ENCODE measurements at places on chromosomes 6 and 20.
A peak's percentile ranks its signal among the peaks of the same experiment; 100 is the strongest.

DNA sequence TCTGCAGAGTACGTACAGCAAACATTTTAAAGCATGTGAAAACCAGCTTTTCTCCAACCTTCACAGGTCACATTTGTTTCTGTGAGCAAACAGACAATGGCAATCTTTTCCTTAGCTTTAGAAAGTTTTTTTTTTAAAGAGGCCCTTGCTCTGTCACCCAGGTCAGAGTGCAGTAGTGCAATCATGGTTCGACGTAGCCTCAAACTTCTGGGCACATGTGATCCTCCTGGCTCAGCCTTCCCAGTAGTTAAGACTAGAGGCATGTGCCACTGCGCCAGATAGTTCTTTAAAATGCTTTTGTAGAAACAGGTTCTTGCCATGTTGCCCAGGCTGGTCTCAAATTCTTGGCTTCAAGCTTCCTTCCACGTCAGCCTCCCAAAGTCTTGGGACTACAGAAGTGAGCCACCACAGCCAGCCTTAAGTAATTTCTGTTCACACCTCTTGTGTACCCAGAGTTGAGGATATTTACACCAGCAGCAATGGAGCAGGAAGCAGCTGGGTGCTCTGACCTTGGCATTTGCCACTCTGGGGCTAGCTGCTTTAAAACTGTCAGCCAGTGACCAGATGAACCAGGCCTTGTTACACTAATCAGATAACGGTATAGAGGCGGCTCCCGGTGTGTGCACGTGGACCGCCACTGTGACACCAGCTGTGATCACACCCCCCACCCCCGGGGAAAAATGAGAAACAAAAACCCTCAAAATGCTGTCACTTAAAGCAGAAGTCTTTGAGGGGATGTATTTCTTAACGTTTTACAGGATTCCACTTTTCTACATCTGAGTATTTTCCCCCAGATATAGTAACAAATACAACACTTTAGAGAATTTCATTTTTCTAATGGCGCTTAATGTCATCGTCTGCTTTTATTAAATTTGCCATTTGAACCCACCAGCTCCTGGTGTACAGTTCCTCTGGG, 71.3 kb downstream of the AKAP12 start:
- no peak for DNase-seq

DNA sequence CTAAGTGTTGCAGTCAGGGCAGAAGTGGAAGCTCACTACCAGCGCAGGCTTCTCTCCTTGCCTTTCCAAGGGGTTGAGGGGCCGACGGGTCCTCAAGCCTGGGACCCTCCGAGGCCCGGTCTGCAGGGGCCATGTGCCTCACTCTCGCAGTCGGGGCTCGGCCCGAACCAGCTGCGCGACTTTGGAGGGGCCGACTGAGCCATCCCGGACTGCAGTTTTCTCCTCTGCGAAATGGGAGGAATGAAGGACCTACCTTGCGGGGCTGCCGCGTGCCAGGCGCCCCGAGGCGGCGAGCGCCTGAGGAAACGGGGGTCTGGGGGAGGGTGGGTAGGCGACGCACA, 5.6 kb downstream of the LZTS3 start:
- no peak for DNase-seq

- DNase-seq: no peak
Observed at GRCh38 chr6:109795994-109796555, 105.0 kb downstream of the FIG4 start.

DNA sequence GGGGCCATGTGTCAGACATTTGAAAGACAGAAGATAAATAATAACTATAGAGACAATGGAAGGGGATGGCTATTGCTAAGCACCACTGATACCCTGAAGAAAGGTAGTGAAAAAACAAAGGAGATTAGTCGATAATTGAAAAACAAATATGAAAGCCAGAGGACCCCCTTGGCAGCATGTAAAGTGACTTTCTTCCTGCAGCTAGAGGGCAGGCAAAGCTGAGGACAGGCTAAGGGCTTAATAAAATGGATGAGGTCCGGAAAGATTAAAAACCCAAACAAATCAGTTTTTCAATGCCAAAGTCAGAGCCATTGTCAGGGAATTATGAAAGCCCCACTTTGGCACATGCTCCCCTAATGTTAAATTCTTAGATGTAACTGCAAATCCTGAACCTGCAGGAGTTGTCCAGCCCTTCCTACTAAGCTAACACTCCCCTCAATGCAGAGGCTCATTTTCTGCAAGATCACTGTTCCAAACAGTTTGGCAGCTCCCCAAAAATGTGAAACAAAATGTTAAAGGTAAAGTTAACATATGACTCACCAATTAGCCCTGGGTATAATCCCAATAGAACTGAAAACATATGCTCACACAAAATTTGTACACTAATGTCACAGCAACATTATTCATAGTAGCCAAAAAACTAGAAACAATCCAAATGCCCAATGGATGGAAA, 1177.9 kb downstream of the GRIK2 start:
- DNase-seq: no peak

DNA sequence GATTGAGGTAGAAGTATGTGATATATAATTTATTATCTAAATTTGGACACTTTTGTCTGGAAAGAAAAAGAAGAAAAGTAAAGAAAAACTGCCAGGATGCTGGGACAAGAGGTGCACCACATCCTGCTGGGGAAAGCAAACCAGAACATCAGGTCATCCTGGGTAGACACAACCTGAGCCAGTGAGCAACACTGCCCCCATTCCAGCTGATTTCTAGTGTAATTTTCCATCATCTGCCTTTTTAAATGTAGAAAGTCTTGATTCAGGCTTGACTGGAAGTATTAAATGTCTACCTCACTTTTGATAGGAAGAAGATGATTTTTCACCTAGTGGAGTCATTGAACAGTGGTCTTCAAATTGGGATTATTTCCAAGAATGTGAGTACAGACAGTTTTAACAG, 1164.5 kb upstream of the CITED2 start:
- DNase-seq: no peak

DNA sequence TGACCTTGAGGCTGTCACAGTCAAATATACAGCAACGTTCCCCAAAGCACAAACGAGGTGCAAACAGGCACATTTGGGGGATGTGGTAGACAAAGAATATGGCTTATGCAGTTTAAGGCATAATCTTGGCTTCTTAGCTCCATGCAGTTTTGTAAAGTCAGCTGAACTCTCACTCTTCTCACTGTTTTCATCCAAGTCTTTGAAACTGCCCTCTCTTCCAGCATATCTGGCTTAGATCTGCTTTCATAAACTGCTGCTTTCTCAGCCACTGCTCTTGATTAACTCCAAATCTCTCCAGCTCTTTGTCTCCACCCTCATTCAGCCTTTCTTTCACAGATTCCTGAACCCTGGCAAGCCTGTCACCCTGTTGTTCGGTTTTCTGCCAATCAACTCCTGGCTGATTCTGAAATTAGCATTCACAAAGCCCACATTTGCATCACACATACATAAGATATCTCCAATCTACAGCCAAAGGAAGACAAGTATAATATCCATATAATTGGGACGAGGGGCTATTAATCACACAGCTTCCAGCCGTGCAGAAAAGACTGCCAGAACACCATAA, 301.1 kb upstream of the RNF217 start:
- DNase-seq: no peak

DNA sequence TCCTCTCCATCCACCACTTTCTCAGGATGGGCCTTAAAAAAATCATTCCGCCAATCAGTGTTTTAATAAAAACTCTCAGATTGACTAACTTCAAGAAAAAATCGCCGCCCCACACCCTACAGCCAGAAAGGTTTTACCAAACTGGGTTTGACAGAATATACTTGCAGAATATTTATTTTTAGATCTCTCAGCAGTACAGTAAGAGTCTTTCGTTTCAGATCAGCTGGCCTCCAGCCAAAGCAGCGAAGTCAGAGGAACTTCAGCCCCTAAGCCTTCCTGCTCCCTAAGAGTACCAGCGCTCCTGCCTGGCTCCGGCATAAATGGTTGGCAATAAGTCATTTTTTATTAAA, 24.7 kb downstream of the TBC1D7 start:
- peak; percentile 83 for DNase-seq

- DNase-seq: peak; percentile 26
Observed at GRCh38 chr20:1035466-1035865, 33.4 kb upstream of the RSPO4 start.

- no peak for DNase-seq
Observed at GRCh38 chr6:132070356-132070755, 119.2 kb upstream of the CCN2 start.

DNA sequence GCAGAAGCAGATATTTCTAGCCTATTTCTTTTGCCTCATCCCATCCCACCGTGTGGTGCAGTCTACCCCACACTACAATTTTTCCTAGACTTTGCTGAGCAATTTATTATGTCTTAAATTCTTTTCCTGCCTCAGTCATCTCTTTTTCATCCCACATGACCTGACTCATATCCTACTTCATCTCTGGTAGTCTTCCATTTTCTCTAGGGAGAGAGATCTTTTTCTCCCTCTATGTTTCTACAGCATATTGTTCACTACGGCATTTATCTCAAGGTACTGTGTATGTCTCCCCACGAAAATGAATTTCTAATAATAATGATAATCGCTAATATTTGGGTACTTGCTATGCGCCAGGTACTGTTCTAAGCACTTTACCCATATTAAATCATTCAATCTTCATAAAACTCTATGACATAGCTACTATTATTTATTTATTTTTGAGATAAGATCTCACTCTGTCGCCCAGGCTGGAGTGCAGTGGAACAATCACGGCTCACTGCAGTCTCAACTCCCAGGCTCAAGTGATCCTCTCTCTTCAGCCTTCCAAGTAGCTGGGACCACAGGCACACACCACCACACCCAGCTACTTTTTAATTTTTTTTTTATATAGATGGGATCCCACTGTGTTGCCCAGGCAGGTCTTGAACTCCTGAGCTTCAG, 15.6 kb downstream of the PDSS2 start:
- DNase-seq: no peak

- peak; percentile 67 for DNase-seq
Observed at GRCh38 chr20:56628873-56629463, at the start of gene TFAP2C. TFAP2C (plus strand) TSS chr20:56629306; CDS start chr20:56629545, 239 bp downstream.

GRCh38 chr20:1337441-1337840, 8.5 kb upstream of the SDCBP2 start:
- DNase-seq: no peak

DNA sequence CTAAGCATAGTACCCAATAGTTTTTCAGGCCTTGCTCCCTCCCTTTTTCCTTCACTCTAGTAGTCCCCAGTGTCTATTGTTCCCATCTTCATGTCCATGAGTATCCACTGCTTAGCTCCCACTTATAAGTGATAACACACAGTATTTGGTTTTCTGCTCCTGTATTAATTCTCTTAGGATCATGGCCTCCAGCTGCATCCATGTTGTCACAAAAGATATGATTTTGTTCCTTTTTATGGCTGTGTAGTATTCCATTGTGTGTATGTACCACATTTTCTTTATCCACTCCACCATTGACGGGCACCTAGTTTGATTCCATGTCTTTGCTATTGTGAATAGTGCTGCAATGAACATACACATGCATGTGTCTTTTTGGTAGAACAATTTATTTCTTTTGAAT, 102.9 kb downstream of the FAXC start:
- DNase-seq: no peak

DNA sequence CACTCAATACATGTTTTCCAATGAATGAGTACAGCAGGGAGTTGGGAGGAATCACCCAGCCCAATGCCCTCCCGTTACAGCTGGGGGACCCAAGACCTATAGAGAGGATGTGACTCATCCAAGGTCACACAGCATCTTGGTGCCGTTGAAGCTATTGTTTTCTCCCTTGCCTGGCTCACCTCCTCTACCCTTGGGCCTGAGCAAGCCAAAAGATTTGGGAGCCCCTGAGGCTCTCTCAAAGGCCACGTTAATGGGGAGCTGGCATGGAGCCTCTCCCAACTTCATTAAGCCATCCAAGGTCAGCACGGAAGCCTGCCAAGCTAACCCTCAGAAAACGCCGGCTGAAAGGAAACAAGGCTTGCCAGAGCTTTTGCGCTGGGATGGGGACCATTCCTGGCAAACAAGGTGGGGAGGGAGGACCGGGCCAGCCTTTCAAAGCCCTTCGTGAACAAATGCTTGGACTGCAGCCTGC, 30.4 kb downstream of the KCNB1 start:
- DNase-seq: no peak

GRCh38 chr6:127938701-127939100, 37.8 kb upstream of the THEMIS start:
- DNase-seq: peak; percentile 16

- DNase-seq: no peak
Observed at GRCh38 chr20:7806831-7807230, 133.4 kb downstream of the HAO1 start.

- no peak for DNase-seq
Observed at GRCh38 chr6:13248584-13248985, 79.8 kb downstream of the TBC1D7 start.

DNA sequence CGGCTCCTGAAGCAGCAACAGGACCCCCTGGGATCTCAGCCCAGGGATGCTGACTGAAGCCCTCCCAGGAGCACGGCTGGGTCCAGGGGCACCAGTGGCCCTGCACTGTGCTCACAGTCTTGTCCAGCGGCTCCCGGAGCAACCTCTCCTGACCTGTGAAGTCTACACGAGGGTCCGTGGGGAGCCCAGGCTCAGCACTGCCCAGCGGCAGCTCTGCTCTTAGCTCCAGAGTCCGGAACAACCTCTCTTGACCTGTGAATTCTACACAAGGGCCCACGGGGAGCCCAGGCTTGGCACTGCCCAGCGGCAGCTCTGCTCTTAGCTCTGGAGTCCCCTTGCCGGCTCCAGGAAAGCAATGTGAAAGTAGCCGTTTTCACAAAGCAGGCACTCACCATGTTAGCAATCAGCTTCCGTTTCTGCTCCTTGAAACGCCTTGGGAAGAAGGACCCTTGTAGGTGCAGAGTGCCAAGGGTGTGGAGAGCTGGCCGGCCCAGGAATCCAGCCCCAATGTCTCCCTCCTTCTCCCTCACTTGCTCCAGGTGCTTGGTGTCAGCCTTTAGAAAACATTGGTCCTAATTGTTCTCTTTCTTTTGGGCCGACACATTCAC, 310.9 kb downstream of the CDH4 start:
- DNase-seq: no peak

- no peak for DNase-seq
Observed at GRCh38 chr6:169064194-169064593, 189.5 kb downstream of the THBS2 start.

DNA sequence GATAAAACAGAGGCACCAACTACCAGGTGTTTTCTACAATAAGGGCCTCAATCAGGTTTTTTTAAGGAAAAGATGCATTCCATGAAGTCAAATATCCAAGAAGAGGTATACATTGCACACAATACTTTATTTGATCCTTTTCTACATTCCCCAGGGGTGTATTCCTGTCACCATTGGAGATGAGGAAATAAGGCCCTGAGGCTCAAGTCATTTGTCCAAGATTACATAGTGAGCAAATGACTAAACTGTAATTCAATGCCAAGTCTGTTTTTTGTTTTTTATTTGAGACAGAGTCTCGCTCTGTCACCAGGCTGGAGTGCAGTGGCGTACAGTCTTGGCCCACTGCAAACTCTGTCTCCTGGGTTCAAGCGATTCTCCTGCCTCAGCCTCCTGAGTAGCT, 69.2 kb upstream of the CDYL start:
- DNase-seq: no peak

DNA sequence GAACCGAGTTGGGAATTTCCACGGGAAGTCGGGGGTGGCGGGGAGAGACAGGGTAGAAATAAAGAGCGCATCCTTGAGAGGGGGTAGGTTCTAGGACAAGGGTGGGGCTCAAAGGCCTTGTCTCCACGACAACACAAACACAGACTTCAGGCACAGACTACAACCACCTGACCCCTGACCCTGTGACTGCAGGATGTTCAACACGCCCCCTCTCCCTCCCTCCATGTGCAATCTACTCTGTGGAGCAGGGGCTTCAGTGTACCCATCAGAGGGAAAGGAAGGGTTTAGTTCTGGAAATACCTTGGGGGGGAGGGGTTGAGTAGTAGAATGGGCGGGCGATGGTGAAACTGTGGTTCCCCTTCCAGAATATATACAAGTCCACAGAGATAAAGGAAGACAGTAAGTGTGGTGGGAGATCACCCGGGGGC, 651 bp upstream of the TAPBP start:
- DNase-seq: peak; percentile 95

- DNase-seq: no peak
Observed at GRCh38 chr20:46303176-46303956, 4.9 kb downstream of the CDH22 start.

Measured in suppressor macrophage treated with lipopolysaccharide for 4 hours (primary cell).